Stimulated activated CD8-positive, alpha-beta memory T cell treated with anti-CD3 and anti-CD28 coated beads, Interleukin-7, amount 100 ng/mL, for 24 hours (primary cell): ENCODE measurements at places on chromosomes 4 and X.

DNA sequence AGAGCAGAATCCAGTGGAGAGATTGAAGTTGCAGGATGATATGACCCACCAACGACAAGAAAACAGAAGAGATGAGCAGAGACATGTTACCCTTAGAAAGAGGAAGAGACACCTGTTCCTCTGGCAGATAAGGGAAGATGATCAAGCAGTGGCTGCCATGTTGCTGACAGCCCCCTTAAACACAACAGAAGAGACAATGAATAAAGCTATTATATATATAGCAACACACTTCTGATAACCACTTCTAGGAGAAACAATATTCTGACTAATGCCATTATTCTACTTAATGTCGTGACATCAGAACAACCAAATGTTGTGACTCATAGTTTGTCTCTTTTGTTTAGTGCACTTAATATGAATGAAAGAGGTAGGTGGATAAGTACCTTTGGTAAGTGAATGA is 44.9 kb downstream of the SH3RF1 start:
- DNase-seq, result no peak

DNA sequence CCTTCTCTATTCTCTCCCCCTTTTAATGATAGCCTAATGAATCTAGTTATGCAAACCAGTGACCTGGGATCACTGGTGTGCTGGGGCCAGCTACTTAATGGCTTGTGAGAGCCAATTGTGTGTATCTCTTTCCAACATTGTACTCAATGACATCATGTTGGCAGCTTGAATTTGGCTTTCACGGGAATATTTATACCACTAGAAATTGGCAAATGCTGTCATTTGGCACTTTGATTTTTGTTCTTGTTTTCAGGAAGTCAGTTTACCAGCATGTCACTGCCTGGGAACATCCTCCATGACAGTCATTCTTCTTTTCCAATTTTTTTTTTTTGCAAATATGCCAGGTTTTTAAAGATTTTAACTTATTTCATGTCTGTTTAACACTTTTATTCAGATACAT is 1685.3 kb downstream of the STIM2 start:
- DNase-seq, result no peak

DNA sequence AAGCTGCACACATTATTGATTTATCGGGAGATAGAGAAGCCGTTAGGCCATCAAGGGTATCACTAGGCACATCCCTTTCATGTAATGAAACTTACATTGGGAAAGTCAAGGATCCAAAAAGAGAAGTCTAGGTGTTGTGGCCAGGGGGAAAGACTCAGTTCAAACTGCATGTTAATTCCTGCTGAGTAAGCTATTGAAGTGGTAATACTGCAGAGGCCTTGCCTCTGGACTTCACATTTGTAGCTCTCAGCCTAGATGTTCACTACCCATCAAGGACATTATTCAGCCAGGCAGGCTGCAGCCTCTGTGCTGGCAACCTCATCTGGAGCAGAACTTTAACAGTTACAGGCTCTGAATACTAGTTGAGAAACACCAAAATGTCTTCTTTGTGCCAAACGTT is 2094.5 kb upstream of the AGA start:
- no peak for DNase-seq

- no peak for DNase-seq
These were observed 42.3 kb downstream of the SHOX start for GRCh38 chrX:672931-673330.
